Breast epithelium (tissue), 4 donors: ENCODE measurements at places on chromosomes 4 and X.

DNA sequence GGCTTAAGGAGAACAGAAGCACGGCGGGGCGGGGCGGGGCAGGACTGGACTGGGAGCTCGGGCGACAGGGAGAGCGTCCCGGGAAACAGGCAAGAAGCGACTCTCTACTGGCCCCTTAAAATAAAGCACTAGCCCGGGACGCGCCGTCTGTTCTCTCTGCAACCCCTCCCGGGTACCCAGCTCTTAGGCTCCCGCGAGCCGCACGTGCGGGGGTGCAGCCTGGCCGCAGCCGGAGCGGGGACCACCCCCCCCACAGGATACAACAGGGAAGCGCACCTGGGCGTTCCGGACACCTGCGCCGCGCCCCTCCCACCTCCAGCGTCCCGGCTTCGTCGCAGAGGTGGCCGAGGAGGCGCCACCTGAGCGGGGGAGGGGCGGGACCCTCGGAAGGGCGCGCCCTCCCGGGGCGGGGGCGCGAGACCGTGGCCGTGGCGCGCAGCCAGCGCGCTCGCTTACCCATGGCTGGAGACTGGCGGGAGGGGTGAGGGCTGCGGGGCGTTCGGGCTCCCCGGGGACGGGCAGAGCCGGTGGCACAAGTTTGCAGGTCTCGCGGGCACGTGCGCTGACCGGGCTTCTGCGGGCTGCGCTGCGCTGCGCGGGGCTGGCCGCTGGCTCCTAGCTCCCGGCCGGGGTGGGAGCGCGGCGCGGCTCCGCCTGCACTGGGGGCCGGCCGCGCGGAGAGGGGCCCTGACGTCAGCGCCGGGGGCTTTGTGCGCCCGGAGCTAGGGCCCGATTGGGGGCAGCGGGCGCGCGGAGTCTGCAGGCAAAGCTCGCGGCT is 91.5 kb downstream of the GEMIN8 start:
- peak; percentile 48 for DNase-seq

DNA sequence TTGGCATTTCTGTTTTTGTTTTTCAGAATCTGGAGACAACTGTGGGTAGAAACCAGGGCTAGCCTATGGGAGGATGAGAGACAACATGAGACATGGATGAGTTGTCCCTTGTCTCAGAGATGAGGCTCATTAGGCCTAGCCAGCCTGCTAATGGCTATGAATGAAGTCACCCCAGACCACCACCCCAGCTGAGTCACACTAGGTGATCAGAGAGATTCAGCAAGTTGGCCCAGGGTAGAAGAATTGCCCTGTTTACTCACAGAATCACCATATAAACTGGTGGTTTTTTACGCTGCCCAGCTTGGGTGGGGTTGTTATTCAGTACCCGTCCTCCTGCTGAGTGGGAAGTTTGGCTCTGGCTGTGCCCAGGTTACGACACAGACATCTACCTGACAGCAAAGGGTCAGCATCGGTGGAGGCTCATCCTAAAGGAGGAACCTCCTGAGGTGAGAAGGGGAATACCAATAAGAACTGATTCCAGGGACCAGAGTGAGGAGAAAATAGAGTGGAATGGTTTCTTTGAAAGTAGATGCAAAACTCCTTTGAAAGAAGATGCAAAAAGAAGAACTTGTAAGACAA is 17.2 kb upstream of the ARSJ start:
- DNase-seq = no peak

GRCh38 chrX:153953342-153953830 is 8.9 kb upstream of the RENBP start:
- peak; percentile 66 for DNase-seq

DNA sequence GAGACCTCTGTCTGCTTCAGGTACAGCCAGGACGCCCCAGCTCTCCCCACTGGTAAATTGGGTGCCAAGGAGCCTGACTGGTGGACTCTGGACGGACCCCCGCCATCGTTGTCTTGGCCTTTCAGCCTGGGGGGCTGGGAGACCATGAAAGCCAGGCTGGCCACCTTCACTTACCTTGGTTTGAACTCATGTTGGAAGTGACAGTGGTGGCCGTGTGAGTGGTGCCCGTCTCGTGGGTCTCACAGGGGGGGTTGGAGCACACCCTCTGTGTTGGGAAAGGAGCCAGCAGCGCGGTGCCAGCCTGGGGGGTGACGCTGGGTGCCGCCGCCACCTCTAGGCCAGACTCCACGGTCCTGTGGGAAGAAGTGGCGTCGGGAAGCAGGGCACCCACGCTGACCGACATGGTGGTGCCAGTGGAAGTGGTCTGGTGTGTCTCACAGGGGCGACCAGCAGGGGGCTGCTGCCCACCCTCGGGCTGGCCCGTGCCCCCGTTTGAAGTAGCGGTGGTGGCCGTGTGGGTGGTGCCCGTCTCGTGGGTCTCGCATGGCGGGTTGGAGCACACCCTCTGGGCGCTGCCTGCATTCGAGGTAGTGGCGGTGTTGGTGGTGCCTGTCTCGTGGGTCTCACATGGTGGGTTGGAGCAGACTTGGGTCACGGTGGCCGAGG is 9.6 kb upstream of the RENBP start:
- DNase-seq = no peak

- DNase-seq = no peak
Measured at GRCh38 chr4:185830263-185830994, 18.4 kb upstream of the SORBS2 start.

- DNase-seq = no peak
Measured at GRCh38 chrX:12975991-12976558, 1.2 kb downstream of the TMSB4X start.

- DNase-seq = no peak
Measured at GRCh38 chr4:57127361-57127760, 17.2 kb upstream of the IGFBP7 start.

- DNase-seq = no peak
Measured at GRCh38 chr4:86919561-86920223, 15.1 kb upstream of the AFF1 start.

GRCh38 chr4:113049421-113050370 is at the start of gene ANK2:
Gene ANK2, plus strand, starts transcription at chr4:113049653. Its CDS starts 76 bp downstream, at chr4:113049729.
- no peak for DNase-seq

GRCh38 chrX:85303544-85303943 is 59.8 kb downstream of the ZNF711 start:
- no peak for DNase-seq

DNA sequence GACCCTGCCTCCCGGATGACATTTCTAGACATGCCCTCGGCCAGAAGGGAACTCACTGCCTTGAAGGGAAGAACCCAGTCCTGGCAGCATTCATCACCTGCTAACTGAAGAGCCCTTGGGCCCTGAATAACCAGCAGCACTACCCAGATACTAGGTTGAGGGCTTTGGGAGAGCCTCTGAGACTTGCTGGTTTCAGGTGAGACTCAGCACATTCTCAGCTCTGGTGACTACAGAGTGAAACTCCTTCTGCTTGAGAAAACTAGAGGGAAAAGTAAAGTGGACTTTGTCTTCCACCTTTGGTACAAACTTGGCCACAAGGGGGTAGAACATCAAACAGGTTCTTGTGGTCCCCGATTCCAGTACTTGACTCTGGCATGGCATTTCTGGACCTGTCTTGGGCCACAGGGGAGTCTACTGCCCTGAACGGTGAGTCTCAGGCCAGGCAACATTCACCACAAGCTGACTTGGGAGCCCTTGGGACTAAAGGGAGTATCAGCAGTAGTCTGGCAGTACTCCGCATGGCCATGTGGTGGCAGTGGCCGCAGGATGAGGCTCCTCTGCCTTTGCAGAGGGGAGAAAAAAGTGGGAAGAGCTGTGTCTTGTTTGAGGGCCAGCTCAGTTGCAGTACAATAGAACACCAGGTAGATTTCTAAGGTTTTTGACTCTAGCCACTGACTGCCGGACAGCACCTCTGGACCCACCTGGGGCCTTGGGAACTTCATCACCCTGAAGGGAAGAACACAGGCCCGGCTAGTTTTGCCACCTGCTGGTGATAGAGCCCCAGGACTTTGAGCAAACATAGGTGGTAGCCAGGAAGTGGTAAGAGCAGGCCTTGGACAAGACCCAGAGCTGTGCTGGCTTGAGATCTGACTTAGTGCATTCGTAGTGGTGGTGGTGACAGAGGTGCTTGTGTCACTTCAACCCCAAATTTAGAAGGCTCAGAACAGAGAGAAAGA is 414.8 kb downstream of the OPHN1 start:
- DNase-seq = no peak

GRCh38 chrX:12936947-12937346 is 30.5 kb downstream of the TLR8 start:
- DNase-seq = no peak

DNA sequence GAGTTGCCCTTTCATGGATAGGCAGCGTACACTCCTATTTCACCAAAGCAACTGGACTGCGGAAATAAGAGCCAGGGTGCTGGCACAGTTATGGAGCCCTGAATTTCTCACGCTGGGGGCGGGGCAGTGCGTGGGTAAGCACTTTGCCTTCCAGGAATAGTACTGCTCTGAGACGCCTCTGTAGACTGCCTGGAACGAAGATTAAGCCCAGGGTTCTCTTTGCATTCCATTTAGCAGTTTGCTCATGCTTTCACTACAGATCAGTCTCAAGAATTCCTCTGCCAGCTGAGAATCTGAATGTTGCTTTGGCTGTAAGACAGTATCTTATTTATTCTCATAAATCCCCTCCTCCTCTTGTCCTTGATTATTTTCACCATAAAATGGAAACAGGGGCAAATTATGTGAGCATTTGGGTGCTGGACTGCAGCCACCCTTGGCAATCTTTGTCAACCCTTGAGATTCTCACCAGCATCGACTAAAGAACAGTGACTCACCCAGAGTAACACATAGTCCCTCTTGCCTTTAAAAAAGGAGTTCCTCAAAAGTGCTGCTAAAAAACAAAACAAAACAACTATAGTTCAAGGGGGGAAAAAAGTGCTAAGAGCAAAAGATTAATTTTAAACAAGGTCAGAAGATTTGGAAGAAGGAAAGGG is 88.9 kb upstream of the CITED1 start:
- no peak for DNase-seq

DNA sequence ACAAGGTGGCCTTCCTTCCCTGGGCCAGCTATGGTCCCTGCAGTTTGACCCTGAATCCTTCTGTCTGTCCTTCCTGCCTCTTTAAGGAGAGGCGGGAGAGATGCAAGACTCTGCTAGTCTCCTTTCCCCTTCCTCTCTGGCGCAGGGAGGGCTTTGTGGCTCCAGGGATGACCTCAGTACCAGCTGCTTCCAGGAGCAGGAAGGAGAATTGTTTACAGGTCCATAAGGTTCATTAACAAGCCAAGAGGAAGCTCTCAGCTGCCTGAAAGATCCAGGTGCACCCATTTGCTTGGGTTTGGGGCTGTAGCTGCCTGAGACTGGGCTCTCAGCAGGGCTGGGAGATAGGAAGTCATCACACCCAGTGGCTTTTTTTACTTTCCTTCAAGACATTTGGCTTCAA is 4.0 kb upstream of the FATE1 start:
- DNase-seq = peak; percentile 19

DNA sequence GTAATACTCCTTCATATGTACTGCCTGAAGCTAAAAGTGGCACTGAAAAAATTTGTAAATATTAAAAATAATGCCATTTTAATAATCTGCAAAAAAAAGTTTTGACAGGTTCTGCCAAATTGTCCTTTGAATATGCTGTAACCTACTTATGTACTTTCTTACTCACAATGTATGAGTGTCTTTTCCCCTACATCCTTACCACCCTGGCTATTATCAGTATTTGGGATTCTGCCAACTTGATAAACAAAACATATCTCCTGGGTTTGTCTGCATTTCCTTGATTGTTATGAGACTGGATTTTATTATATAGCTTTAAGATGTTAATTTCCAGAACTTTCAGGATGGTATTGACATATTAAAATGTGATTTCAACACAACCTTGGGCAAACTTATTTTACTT is 187.9 kb downstream of the CHM start:
- DNase-seq = no peak

- DNase-seq = no peak
Measured at GRCh38 chr4:80619070-80619674, 283.6 kb downstream of the CFAP299 start.

DNA sequence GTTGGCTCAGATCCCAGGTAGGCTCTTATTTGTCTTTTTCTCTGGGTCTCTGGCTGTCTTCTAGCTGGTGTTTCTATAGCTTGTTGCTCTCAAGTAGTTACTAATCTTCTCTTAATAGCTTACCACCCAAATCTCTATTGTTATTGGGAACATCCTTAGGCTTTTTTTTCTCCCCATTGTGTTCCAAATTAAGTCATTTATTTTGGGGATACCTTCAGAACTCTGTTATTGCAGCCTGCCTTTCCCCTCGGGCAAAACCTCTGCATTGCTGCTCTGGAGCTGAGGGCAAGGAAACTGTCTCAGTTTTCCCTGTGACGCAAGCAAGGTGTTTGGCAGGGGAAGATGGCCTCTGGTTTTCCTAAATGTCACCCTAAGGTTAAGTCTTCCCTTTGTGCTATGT is 338.1 kb upstream of the ZCCHC13 start:
- DNase-seq = no peak

DNA sequence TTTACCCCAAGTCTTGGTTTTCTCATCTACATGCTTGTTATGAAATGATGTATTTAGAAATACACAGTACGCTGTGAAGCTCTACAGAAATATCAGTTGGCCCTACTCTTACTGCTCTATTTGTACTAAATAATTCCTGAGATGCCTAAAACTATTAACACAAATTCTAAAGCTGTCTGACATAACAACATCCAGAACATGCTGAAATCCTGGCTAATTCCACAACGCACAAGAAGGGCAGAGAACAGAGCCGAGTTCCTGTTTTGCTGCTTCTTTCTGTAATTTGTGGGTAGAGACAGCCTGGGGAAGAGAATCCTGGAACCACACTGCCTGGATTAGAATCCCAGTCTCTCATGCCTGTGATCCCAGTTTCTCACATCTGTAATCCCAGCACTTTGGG is 59.0 kb downstream of the ZNF827 start:
- peak; percentile 44 for DNase-seq
